ENCODE measurements at places on chromosomes 2 and 18. TPM values are rescaled to one million over a fixed set of nuclear protein-coding genes. Genes with fewer than 3 reads are reported as not detected.
A peak's percentile ranks its signal among the peaks of the same experiment; 100 is the strongest.

Gene CPS1
- total RNA-seq, result 5.0 TPM

Gene SPATA3
- total RNA-seq, result not detected

Gene MZT2A
- 119 TPM for total RNA-seq

Gene RFX8
- not detected for total RNA-seq

Gene APCDD1
- total RNA-seq, result not detected

GRCh38 chr2:28280619-28281018 is 112.0 kb upstream of the FOSL2 start:
- no peaks in the 10 kb centered on the region for H3K27me3 ChIP-seq
- no peak overlapping the region for H3K4me3 ChIP-seq
- no peak overlapping the region for H3K27ac ChIP-seq

DNA sequence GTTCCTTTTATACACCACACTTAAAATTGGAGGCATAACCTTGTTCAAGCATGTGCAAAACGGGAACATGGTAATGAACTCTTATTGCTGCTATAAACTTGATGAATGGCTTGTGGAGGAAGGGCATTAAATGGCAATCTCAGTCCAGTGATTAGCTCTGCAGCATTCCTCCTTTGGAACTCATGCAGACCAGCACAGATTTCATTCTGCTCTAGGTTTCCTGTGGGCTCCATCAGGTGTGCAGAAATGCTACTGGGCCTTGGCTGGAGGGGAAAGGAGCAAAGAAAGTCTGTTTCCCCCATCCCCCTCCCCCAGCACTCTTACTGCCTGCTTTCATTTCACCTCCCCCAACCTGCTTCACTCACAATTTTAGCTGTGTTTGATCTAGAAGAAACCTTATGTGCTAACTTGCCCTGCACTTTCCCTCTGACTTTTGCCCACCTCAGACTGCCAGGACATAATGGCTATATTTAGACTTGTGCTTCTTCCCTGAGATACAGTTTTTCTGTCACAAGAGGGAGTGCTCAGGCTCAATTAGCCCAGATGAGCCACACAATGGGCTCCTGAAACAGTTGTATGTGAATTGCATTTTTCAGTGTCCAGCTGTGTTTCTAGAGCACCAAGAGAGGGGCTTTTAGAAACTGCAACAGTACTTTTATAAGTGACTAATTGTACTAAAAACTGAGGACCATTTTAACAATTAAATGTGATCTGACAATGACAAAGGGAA is 109.8 kb downstream of the FSHR start:
- no peak for DNase-seq
- no peak overlapping the region for H3K27ac ChIP-seq

DNA sequence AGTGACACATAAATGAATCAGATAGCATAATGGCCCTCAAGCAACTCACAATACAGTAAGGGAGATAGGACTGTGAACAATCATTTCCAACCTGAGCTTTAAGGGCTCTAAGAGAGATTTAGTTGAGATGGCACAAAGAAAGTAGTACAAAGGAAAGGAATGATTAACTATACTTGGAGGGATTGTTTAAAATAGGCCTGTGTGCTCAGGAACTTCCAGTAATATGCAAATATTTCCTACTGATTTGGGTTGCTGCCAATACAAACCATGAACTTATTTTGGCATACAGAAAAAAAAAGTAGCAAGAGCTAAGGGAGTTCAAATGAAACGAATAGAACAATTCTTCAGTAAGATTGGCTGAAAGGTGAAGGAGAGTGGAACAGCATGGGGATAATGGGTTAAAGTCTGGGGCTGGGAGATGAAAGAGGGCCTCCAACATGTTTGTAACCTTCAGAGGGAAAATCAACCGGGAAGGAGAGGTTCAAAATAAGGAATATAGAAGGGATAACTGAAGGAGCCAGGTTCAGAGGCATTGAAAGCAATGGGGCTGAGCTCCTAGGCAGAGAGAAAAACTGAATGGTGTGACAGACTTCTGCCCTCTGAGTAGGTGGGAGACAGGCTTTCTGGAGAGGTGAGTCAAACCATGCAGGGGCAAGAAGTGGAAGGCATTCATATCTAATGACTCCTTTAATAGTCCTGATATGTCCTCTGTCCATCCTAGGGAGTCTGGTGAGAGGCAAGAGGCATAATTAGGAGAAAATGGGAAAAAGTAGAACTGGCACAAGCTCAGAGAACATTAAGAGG is 83.5 kb downstream of the DNAH7 start:
- no peaks in the 10 kb centered on the region for H3K27me3 ChIP-seq
- no peaks in the 10 kb centered on the region for H3K4me1 ChIP-seq
- H3K27ac ChIP-seq, result no peak overlapping the region
- no peak overlapping the region for H3K4me3 ChIP-seq
- H3K36me3 ChIP-seq, result no peaks in the 10 kb centered on the region

GRCh38 chr2:151083856-151084795 is 177.5 kb downstream of the RBM43 start:
- H3K4me1 ChIP-seq, result no peaks in the 10 kb centered on the region
- no peaks in the 10 kb centered on the region for H3K27me3 ChIP-seq
- no peak for DNase-seq
- H3K27ac ChIP-seq, result no peak overlapping the region

GRCh38 chr2:230000118-230000841 is 68.4 kb downstream of the SLC16A14 start:
- H3K4me3 ChIP-seq, result no peak overlapping the region
- no peaks in the 10 kb centered on the region for H3K36me3 ChIP-seq
- no peaks in the 10 kb centered on the region for H3K27me3 ChIP-seq
- peaks cover 4% of the 10 kb centered on the region for H3K4me1 ChIP-seq

DNA sequence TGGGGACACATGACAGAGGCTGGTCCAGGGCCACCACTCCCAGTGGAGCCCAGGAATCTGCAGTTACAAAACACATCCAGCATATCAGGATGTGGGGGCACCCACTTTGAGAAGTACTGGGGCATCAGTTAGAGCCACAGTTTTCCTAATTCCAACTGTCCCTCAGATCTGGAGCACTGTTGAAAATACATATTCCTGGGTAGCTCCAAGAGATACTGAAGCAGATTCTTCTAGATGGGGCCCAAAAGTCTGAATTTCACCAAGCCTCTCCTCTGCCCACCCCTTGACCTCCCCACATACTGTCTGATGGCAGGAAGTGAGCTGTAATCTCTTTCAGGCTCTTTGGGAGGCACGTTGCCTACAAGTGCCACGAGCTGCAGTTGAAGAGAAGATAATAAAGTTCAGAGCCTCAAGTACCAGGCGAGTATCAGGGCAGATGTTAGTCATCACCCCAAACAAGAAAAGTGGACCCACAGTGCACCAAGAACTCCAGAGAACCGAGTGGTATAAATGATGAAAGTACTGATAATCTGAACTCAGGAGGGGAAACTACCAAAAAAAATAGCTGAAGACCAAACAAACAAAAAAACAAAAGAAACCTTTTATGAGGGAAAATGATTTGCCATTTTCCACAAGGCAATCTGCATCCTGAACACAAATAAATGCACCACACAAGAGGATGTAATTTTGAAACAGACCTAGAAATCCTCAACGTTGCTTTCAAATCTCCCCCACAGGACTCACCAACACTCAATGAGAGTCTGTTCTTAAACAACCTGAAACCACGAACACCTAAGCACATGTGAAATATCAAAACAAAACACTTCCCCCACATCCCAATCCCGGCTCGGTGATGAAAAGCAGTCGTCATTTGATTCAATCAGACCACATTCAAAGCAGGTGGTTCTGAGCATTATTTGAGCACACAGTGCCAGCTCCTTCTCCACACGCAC is 98.7 kb downstream of the TCF4 start:
- H3K4me1 ChIP-seq, result peaks cover 95% of the 10 kb centered on the region
- peak overlapping the region; percentile 19 for H3K4me3 ChIP-seq
- H3K36me3 ChIP-seq, result no peaks in the 10 kb centered on the region
- H3K27me3 ChIP-seq, result no peaks in the 10 kb centered on the region
- DNase-seq, result peak; percentile 78

GRCh38 chr2:212595036-212595654 is 56.5 kb upstream of the ERBB4 start:
- no peak overlapping the region for H3K27ac ChIP-seq
- no peaks in the 10 kb centered on the region for H3K27me3 ChIP-seq
- peak; percentile 41 for DNase-seq
- H3K36me3 ChIP-seq, result no peaks in the 10 kb centered on the region
- H3K4me3 ChIP-seq, result no peak overlapping the region

DNA sequence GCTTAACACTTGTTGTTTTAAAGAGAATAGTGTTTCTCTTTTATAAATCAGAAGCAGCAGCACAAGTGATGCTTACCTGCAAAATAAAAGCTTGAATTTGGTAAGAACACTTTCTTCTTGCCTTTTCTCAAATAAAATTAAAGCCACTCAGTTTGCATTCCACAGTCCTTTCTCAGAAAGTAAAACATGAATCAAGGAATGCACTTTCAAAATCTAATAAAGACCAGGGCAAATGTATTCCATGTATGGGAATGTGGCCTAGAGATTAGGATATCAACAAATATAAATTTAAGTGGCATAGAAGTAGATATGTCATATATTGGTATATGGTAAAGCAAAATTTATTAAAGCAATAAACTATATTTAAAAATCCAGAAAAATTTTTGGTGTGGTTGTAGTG is 352.8 kb downstream of the THSD7B start:
- DNase-seq, result no peak
- H3K4me1 ChIP-seq, result no peaks in the 10 kb centered on the region
- H3K27ac ChIP-seq, result no peak overlapping the region
- H3K36me3 ChIP-seq, result no peaks in the 10 kb centered on the region

DNA sequence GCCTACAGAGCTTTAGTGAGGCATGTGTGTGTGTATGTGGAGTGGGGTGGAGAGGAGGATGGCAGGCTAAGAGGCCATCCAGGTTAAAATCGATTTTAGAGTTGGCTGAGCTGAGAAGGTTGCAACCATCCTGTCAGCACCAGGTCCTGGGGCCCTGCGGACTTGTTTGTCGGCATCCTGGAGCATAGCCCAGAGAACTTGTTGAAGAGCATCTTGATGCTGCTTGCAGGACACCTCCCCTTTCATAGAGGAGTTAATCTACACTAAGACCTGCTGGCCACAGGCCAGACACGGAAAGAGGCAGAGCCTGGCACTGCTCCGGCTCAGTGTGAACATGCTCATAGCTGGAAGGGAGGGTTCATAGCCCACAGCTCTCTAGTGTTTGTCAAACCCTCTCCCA is 72.1 kb upstream of the RGPD5 start:
- H3K4me1 ChIP-seq, result no peaks in the 10 kb centered on the region
- H3K36me3 ChIP-seq, result no peaks in the 10 kb centered on the region
- no peak overlapping the region for H3K4me3 ChIP-seq

GRCh38 chr2:113901943-113902342 is 12.1 kb downstream of the ACTR3 start:
- DNase-seq, result peak; percentile 66
- no peak overlapping the region for H3K4me3 ChIP-seq
- peak overlapping the region; percentile 38 for H3K27ac ChIP-seq
- peaks cover 24% of the 10 kb centered on the region for H3K36me3 ChIP-seq

DNA sequence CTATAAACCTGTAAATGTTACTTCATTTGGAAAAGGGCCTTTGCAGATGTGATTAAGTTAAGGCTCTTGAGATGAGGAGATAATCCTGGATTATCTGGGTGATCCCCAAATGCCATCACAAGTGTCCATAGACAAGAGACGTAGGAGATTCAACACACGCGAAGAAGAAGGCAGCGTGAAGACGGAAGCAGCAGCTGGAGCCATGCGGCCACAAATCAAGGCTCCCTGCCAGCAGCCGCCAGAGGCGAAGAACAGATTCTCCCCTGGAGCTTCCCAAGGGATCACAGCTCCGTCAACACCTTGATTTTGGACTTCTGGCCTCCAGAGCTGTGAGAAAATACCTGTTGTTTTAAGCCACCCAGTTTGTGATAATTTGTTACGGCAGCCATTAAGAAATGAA is 11.0 kb upstream of the VAPA start:
- no peak overlapping the region for H3K27ac ChIP-seq
- no peaks in the 10 kb centered on the region for H3K4me1 ChIP-seq
- no peaks in the 10 kb centered on the region for H3K36me3 ChIP-seq
- no peak overlapping the region for H3K4me3 ChIP-seq
- no peak for DNase-seq

- H3K4me1 ChIP-seq, result no peaks in the 10 kb centered on the region
- H3K36me3 ChIP-seq, result no peaks in the 10 kb centered on the region
- H3K27me3 ChIP-seq, result no peaks in the 10 kb centered on the region
- H3K27ac ChIP-seq, result no peak overlapping the region
- no peak for DNase-seq
These were observed 130.5 kb downstream of the NCK2 start for GRCh38 chr2:105875241-105875640.

GRCh38 chr2:75647771-75648170 is 1.2 kb downstream of the MRPL19 start:
- peaks cover 37% of the 10 kb centered on the region for H3K36me3 ChIP-seq
- peak overlapping the region; percentile 50 for H3K27ac ChIP-seq
- peaks cover 23% of the 10 kb centered on the region for H3K4me1 ChIP-seq
- H3K27me3 ChIP-seq, result no peaks in the 10 kb centered on the region
- peak overlapping the region; percentile 83 for H3K4me3 ChIP-seq
- DNase-seq, result peak; percentile 68

- H3K27me3 ChIP-seq, result no peaks in the 10 kb centered on the region
- H3K4me1 ChIP-seq, result no peaks in the 10 kb centered on the region
- no peak overlapping the region for H3K27ac ChIP-seq
- H3K36me3 ChIP-seq, result no peaks in the 10 kb centered on the region
- no peak for DNase-seq
- no peak overlapping the region for H3K4me3 ChIP-seq
These were observed 434.2 kb downstream of the MEIS1 start for GRCh38 chr2:66869076-66869475.

GRCh38 chr2:8737571-8738175 is 55.8 kb downstream of the ID2 start:
- H3K27ac ChIP-seq, result no peak overlapping the region
- no peaks in the 10 kb centered on the region for H3K27me3 ChIP-seq
- no peak for DNase-seq
- no peak overlapping the region for H3K4me3 ChIP-seq
- H3K36me3 ChIP-seq, result 0 out of 2 replicates have a peak, but pooled peaks cover 6% of the 10 kb centered on the region

GRCh38 chr2:164960159-164960558 is 4.8 kb upstream of the SLC38A11 start:
- no peaks in the 10 kb centered on the region for H3K4me1 ChIP-seq
- no peak overlapping the region for H3K27ac ChIP-seq
- no peak for DNase-seq
- no peaks in the 10 kb centered on the region for H3K36me3 ChIP-seq

GRCh38 chr2:66661253-66662173 is 226.6 kb downstream of the MEIS1 start:
- DNase-seq, result no peak
- no peak overlapping the region for H3K27ac ChIP-seq
- H3K4me1 ChIP-seq, result peaks cover 14% of the 10 kb centered on the region
- no peaks in the 10 kb centered on the region for H3K27me3 ChIP-seq

- H3K36me3 ChIP-seq, result no peaks in the 10 kb centered on the region
- H3K4me1 ChIP-seq, result no peaks in the 10 kb centered on the region
- no peak overlapping the region for H3K27ac ChIP-seq
These were observed 27.8 kb downstream of the VWA3B start for GRCh38 chr2:98114643-98115330.

All from Karpas-422 (cell line).